ENCODE measurements at places on chromosomes 5 and 9. TPM values are rescaled to one million over a fixed set of nuclear protein-coding genes. Genes with fewer than 3 reads are reported as not detected.

Gene MLANA
- not detected for total RNA-seq

Gene PAXX
- 81.0 TPM for total RNA-seq

Gene SPATA31E1
- total RNA-seq = 0.07 TPM

Gene FOXD4
- not detected for total RNA-seq

Gene GPX3
- total RNA-seq = 30.2 TPM

Gene SLC34A3
- total RNA-seq = not detected

Gene DMGDH
- total RNA-seq = 1.4 TPM

Gene PHYHD1
- total RNA-seq = 6.6 TPM

Gene RAD23B
- 119 TPM for total RNA-seq

Gene S1PR3
- 0.67 TPM for total RNA-seq

Gene OTP
- total RNA-seq = not detected

Gene FAM153A
- 0.52 TPM for total RNA-seq

Gene IL33
- total RNA-seq = 16.4 TPM

Gene PNPLA7
- 6.1 TPM for total RNA-seq

Gene NRG2
- 0.10 TPM for total RNA-seq

Measured in colonic mucosa (tissue), 4 donors.